ENCODE measurements at places on chromosomes 1 and 21.

- DNase-seq, result no peak
Measured at GRCh38 chr21:35737899-35738346, 322.4 kb downstream of the SETD4 start.

DNA sequence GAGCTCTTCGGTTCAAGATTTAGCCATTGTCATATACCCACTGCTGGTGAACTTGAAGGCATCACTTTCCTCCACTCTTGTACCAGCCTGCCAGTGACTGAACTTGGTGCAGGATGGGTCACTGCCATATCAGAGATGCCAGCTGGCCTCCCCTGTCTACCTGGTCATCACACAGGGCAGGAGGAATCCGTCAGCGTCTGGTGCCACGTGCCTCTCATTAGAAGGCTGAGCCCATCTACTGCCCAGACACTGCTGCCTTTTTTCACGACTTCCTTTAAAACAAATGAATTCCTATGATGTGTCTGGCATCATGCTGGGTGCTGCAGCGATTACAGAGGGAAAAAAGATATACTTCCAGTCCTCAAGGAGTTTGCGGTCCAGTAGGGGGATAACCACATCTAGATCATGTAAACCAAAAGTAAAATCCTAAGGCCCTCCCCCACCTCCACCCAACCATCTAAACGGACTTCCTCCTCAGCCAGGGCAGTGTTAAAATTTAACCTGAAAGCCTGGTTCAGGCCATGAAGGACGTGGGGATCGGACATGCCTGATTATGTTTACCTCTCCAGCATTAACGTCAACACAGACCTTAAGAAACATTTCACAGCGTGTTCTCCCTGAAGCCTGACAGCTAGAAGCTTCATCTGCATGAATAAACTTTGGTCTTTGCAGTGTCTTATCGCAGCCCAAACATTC is 29.2 kb upstream of the PDE9A start:
- DNase-seq, result no peak

DNA sequence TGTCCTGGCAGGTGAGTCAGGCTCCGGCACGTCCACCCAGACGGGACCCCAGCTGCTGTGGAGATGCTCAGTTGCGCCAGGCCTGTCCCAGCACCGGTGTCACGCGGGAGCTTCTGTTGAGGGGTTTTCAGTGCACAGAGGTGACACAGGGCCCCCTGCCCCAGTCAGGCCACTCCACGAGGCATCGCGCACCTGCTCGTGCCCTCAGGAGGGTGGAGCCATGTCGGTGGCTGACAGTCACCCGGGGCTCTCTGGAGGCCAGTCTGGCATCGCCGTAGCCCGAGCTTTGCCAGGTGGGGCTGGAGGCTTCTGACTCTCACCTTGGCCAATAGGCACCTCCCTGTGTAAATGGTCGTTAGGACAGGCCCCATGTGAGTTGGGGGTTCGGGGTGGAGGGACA is 11.1 kb downstream of the TMEM240 start:
- DNase-seq, result no peak

- DNase-seq, result no peak
Measured at GRCh38 chr1:230124186-230125128, 57.4 kb downstream of the GALNT2 start.

DNA sequence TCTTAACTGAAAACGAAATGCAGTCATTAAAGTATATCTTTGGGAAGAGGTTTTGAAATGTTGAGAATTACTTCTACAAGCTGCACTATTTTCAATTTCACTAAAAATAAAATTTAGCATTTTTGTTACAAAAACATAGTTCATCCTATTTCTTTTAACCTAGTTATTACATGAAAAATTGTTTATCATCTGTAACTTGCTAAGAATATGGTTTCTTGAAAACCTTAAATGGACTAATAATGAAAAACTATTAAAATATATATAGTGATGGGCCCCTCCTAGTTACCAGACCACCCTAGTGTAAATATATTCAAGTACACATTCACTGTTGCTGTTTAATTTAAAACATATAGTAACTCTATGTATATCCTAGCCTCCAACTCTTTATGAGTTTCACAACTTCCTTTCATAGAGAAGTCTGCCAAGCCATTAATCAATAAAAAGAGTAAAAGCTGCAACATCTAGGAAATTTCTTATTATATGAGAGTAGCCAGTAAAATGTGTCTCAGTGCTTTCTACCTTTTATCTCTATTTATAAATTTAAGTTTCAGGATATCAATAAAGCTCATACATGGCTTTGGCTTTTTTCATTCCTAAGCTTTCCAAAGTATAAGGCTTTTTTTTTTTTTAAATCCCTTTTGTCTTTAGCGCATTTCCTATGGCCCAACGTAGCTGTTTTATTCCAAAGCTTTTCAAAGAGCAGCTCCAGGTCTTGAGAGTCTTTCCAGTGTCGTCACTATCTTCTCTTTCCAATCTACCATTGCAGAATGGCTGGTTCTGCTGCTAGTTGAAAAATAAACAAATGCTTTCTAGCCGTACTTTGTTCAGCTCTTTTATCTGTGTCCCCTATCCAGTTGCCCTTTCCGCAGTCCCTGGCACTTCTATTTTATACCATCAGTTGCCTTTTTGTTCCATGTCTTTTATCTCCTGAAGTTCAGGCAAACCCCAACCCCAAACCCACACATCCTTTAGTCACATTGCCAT is 6.5 kb downstream of the IRF2BP2 start:
- no peak for DNase-seq

GRCh38 chr1:232445361-232446106 is 184.4 kb downstream of the SIPA1L2 start:
- DNase-seq, result no peak
